CD4-positive, alpha-beta T cell treated with Interleukin-1 beta for 1 hour (primary cell): ENCODE measurements at places on chromosomes 1 and 21.

DNA sequence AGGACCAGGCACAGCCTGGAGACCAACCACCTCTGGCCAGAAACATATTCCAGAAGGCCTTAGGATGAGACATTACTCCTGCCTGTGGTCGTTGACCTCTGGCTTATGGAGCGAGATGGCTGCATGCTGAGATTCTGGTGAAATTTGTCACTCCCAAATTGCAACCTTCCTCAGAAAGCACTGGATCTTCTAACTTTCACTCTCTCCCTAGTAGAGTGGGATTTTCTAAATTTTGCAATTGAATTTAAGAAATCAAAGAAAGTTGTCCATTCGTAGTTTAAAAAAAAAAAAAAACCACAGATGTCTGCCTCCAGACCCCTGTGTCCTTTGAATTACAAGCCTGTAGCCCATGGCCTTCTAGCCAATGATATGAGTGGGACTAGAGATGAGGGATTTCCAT lies 28.6 kb upstream of the IL10 start:
- DNase-seq: no peak

DNA sequence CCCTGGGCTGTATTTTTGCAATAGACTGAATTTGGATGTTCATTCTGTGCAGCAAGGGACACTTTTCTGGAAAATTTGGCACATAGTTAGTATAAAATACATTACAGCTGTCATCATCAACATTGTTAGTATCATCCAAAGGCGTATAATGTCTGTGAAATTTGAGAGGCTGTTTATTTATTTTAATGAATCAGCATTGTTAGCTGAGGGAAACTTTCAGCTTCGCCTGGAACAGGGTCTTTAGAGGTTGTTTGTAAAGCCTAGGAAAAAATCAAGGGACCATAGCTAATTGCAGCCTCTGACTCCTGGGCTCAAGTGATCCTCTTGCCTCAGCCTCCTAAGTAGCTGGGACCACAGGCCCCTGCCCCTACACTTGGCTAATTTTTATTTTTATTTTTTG lies 106.8 kb upstream of the USP24 start:
- no peak for DNase-seq

DNA sequence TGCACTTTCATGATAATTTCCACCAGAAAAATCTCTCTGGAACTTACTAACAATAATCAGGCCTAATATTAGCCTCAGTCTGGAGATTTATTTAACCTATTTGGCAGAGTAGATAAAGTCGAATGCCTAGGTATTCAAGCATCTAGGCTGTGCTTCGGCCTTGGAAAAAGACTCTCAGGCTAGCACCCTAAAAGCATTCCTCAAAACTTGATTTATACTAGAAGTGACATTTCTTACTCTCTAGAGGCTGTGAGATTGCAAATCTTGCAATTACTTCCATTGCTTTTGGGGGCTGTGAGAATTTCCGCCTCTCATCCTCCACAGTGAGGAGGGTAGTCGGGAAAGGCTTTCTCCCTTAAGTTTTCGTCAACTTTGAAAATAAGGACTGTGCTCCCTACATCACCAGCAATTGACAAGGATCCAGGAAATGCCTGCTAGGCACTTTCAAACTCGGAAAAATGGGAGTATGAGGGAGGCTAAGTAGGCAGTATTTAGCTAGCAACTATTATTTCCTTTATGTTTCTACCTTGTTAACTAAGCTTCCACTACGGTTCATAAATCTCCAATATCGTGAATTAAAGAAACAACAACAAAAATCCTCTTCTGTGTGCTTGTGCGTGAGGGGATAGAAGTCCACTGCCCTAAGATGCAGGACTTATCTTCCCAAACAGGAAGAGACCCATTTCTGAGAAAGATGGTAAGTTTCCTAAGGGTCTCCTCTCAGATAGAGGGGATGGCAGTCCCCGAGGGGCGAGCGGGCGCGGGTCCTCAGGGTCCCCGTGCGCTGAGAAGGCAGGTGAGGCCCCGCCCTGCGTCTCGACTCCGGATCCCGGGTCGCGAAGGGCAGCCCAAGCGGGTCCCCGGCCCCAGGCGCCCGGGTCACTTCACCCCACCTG lies 1.1 kb upstream of the LMO4 start:
- DNase-seq: no peak

GRCh38 chr1:1434131-1434823 lies 1.2 kb upstream of the VWA1 start:
- no peak for DNase-seq

DNA sequence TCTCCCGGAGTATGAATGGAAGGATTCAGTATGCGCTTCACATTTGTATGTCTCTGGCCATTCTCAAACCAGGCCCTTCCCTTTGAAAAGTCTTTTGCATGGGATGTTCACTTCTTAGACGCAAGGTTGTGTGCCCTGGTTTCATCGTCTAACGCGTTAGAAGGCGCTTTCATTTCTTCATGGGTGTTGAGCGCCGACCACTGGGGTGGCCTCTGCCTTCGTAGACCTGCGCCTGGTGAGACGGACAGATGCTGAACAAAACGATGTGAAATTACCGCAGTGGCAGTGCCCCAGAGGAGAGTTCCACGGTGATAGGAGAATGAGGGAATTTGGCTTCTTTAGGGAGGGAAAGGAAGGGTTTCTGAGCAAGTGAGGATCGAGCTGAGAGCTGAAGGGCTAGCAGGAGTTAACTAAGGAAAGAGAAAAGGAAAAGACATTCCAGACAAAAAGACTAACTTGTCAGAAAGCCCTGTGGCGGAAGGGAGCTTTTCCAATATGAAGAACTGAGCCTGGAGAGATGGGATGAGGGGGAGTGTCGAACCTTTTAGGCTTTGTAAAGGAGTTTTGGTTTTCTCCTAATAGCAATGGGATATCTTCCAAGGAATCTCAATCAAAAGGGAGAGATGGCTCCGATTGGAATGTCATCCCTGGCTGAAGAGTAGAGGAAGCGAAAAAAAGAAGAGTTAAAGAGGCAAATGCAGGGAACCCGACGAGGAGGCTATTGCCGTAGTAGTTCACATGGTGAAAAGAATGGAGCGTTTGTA lies 951 bp downstream of the GGPS1 start:
- DNase-seq: peak; percentile 65

- no peak for DNase-seq
These were observed 75.9 kb upstream of the LYST start for GRCh38 chr1:235942625-235942934.

DNA sequence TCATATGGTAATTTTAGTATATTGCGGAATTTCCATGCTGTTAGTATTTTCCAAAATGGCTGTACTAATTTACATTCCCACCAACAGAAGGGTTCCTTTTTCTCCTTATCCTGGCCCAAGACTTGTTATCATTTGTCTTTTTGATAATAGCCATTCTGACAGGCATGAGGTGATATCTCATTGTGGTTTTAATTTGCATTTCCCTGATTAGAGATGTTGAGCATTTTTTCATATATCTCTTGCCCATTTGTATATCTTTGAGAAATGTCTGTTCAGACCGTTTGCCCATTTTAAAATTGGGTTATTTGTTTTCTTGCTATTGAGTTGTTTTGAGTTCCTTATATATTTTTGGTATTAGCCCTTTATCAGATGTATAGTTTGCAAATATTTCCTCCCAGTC lies 14.0 kb downstream of the CAPZA1 start:
- no peak for DNase-seq

GRCh38 chr1:213171711-213172110 lies 120.7 kb downstream of the RPS6KC1 start:
- DNase-seq: no peak

DNA sequence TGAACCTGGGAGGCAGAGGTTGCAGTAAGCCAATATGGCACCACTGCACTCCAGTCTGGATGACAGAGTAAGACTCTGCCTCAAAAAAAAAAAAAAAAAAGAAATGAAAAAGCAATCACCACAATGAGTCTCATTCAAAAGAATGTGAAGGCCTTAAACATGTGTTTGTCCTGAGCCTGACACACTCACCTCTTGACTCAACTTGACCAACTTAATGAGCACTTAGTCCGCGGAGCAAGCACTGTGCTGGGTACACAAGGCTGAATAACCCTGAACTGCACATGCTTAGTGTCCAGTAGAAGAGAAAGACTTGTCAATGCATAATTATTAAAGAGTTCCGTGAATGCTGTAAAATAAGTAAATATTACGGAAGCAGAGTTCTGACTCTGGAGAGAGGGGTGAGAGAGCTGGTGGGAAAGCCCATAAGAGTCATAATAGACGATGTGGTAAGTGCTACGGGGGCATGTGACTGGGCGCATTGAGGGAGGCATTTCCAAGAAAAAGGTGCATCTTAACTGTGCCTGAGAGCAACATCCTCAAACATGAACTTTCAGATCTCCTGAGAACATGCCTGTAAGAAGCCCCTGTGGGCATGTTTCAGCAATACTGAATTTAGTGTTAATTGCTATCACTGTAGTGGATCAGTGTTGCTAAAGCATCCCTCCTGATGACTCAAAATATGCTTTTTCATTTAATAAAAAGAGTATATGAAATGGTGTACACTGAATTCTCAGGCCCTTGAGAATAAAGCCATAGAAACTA lies 27.2 kb downstream of the MCOLN2 start:
- DNase-seq: no peak
